ENCODE measurements at places on chromosomes 13 and 19. TPM values are rescaled to one million over a fixed set of nuclear protein-coding genes. Genes with fewer than 3 reads are reported as not detected.

The CKAP2 gene
- 26.4 TPM for total RNA-seq

The ZNF823 gene
- total RNA-seq, result 1.7 TPM

The ZNF20 gene
- total RNA-seq, result 0.29 TPM

The CPB2 gene
- total RNA-seq, result 0.08 TPM

The XPO4 gene
- total RNA-seq, result 4.8 TPM

The GRWD1 gene
- total RNA-seq, result 112 TPM

The PEAK3 gene
- total RNA-seq, result 0.22 TPM

The AP2S1 gene
- 318 TPM for total RNA-seq

The ARHGEF7 gene
- 20.1 TPM for total RNA-seq

The KCNK6 gene
- 4.0 TPM for total RNA-seq

The NLRP9 gene
- total RNA-seq, result not detected

The KLF1 gene
- total RNA-seq, result 0.05 TPM

The FAAP24 gene
- 13.4 TPM for total RNA-seq

The DCT gene
- not detected for total RNA-seq

The IL11 gene
- total RNA-seq, result 11.0 TPM

The FBXO27 gene
- 3.5 TPM for total RNA-seq

The LSR gene
- 10.2 TPM for total RNA-seq

The BEST2 gene
- 3.5 TPM for total RNA-seq

The ZNF540 gene
- 0.06 TPM for total RNA-seq

The SLC46A3 gene
- 1.8 TPM for total RNA-seq

The LGALS4 gene
- 0.35 TPM for total RNA-seq

The CEACAM8 gene
- not detected for total RNA-seq

The CBY2 gene
- not detected for total RNA-seq

The ICAM5 gene
- 0.91 TPM for total RNA-seq

The FAM83E gene
- total RNA-seq, result 0.21 TPM

The FGF9 gene
- not detected for total RNA-seq

The IGFL4 gene
- total RNA-seq, result 0.30 TPM

The IZUMO4 gene
- total RNA-seq, result 0.81 TPM

The MYPOP gene
- total RNA-seq, result 10.3 TPM

The PCDH9 gene
- total RNA-seq, result 5.1 TPM

The OR10H2 gene
- not detected for total RNA-seq

The TARM1 gene
- total RNA-seq, result not detected
